Lower lobe of right lung (tissue), 2 donors: ENCODE measurements at places on chromosomes 6 and 20. TPM values are rescaled to one million over a fixed set of nuclear protein-coding genes. Genes with fewer than 3 reads are reported as not detected.

DNA sequence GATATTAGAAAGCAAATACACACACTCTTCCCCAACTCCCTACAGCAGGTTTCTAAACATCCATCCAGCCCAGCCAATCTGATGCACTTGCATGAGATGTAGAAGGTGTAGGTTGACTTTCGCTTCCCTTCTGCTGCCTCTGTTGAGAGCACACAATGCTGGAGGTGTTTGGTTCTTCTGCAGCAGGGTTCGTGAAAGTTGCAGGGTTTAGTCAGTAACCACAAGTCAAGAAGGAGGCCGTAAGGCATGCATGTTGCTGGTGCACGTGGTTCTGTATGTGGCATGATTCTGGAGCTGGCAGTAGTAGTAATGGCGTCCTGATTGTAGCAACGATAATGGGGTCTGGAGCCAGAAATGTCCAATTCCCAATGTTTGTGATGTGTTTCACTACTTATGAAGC, 53.0 kb downstream of the DEK start:
- H3K4me1 ChIP-seq = no peaks in the 10 kb centered on the region

GRCh38 chr20:50054231-50054547, 58.8 kb downstream of the UBE2V1 start:
- H3K4me1 ChIP-seq = peaks cover 5% of the 10 kb centered on the region
- no peak overlapping the region for H3K4me3 ChIP-seq
- peaks cover 5% of the 10 kb centered on the region for H3K27me3 ChIP-seq
- no peak for DNase-seq

DNA sequence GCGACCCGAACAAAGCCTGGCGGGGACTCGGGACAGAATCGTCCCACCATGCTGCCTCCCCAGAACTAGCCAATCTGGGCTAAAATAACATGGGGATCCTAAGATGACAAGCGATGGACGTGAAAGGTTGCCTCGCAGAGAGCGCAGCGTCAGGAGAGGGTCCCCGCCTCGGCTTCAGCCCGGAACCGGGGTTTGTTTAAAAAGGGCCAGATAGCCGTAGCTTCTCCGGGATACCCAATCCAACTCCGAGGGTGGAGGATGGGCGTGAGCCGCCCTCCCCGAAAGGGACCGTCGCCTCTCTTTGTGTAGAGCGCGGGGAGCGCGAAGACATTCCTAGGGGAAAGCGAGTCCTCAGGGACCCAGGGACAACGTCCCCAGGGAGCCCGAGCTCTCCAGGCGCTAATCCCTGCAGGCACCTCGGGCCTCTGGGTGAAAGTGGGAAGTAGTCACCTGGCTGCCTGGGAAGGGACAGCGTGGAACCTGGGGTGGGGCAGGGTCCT, 643 bp downstream of the CD24 start:
- no peaks in the 10 kb centered on the region for H3K36me3 ChIP-seq
- H3K27me3 ChIP-seq = peaks cover 58% of the 10 kb centered on the region
- peak overlapping the region; percentile 51 for H3K4me3 ChIP-seq
- peak; percentile 46 for DNase-seq

DNA sequence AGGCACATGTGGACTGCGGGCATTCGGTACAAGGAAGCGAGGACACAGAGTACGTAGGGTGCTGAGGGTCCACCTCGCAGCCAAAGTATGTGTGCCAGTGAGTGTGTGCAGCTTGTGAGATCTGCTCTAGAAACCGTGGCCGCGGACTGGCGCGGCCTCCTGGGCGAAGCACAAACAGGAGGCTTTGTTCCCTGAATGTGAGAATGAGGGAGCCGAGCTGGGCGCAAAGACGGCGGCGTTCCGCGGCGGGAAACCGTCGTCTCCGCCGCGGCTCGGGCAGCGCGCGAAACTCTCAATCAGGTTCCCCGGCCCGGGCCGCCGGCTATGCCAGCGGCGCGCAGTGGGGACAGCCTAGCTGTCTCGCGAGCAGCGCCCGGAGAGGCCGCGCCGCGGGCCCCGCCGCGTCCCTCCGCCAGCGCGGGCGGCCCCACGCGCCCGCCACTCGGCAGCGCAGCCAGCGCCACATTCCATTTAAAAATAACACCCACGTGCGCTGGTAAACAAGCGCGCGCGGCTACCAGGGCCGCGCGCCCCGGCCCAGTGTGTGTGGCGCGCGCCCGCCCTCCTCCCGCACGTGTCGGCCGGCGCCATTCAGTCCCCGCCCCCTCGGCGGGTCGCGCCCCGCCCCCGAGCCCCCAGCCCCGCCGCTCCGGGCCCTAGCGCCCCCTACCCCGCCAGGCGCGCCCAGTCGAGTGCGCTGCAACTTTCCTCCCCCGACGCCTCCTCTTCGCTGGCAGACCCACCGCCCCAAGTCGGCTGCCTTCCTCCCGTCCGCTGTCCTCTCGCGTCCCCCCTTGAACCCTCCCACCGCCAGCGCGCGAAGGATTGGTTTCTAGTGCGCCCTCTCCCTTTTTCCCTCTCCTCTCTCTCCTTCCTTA, 3.0 kb upstream of the FOXO3 start:
- H3K4me3 ChIP-seq = peak overlapping the region; percentile 79
- peak; percentile 88 for DNase-seq
- H3K4me1 ChIP-seq = peaks cover 23% of the 10 kb centered on the region
- peak overlapping the region; percentile 100 for H3K27ac ChIP-seq
- H3K27me3 ChIP-seq = no peaks in the 10 kb centered on the region

KIAA0408 gene
- 55.1 TPM for total RNA-seq

ACSS2 gene
- 131 TPM for total RNA-seq
